Stimulated activated CD4-positive, alpha-beta T cell treated with anti-CD3 and anti-CD28 coated beads, Interleukin-1b, Interleukin-23, amount 100 ng/mL, for 1 hour (primary cell): ENCODE measurements at places on chromosomes 2 and 18.

GRCh38 chr18:13543144-13543543, 183.2 kb downstream of the FAM210A start:
- DNase-seq: no peak

DNA sequence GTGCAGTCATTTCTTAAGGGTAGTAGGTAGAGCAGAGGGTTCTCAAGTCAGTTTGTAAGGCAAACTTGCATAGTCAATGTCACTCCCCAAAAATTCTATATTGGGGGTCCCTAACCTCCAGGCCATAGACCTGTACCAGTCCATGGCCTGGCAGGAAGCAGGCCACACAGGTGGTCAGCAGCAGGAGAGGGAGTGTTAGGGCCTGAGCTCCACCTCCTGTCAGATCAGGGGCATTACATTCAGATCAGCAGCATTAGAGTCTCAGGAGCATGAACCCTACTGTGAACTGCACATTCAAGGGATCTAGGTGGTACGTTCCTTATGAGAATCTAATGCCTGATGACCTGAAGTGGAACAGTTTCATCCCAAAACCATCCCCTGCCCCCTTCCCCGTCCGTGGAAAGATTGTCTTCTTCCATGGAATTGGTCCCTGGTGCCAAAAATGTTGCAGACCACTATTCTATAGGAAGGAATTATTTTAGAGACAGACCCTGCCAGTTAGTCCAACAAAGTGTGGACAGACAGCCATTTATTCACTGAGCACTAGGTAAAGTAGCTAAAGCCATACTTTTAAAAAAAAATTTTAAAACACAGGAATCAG, 6.7 kb downstream of the COA5 start:
- no peak for DNase-seq

DNA sequence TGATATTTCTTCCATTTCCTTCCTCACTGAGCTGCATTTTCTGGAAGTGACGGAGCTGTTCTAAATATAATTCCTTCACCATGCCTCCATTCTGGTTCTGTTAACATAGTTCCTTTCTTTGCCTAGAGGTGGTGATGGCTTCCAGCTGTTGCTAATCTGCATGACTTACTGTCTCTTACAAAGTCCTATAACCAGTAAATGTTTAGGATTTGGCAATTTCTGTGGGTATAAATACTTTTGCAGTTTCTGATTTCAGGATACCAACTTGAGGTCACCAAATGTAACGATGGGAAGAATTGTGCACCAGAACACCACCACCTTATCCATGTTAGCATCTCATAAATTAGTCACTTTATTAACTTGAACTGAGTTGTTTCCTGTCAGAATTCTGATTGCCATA, 101.7 kb upstream of the FN1 start:
- no peak for DNase-seq

DNA sequence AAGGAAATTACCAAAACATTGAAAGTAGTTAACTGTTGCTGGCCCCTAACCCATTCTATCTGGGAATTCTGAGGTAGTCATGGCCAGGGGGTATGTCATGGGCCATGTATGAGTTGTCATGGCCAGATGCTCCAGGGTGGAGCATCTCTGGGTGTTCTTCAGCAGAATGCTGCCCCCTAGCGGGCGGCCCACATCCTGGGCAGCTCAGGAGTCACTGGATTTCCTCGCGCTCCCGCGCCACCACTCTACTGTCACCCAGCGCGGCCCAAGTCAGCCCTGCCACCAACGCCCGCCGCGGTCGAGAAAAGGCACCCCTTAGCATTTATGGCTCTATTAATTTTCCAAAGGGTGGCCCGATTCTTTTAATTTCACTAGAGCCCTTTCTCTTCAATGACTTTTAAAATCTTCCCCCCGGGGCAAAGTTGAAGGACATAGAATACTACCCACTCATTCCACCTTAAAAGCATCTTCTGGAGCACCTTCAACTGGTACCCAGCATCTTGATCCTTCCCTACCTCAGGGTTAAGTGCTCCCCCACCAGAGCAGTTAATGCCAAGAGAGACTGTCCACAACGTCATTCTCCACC, 41.6 kb downstream of the PKDCC start:
- no peak for DNase-seq

DNA sequence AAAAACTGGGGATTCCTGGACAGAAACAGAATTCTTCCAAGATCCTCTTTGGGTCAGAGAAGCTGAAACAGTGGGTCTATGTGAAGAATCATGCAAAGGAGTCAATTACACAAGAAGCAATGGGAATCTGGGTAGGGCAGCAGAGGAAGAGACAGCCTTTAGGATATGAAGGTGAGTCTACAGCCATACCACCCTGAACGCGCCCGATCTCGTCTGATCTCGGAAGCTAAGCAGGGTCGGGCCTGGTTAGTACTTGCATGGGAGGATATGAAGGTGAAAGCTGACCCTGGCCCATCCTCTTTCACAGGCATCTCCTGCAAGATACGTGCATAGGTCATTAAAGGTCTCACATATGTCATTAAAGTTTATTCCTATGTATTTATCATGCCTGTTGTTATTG, 1080.9 kb upstream of the FANCL start:
- DNase-seq: no peak

- DNase-seq: no peak
Measured at GRCh38 chr2:6314218-6314960, 551.3 kb downstream of the CMPK2 start.

DNA sequence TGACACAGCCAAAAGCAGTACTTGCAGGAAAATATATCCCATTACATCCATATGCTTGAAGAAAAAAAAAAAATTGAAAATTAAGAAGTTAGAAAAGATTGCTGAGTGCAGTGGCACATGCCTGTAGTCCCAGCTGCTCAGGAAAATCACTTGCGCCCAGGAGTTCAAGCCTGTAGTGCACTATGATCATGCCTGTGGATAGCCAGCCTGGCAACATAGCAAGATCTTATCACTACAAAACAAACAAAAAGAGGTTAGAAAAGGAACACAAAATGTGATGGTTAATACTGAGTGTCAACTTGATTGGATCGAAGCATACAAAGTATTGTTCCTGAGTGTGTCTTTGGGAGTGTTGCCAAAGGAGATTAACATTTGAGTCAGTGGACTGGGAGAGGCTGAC, 361.9 kb downstream of the NYAP2 start:
- no peak for DNase-seq

DNA sequence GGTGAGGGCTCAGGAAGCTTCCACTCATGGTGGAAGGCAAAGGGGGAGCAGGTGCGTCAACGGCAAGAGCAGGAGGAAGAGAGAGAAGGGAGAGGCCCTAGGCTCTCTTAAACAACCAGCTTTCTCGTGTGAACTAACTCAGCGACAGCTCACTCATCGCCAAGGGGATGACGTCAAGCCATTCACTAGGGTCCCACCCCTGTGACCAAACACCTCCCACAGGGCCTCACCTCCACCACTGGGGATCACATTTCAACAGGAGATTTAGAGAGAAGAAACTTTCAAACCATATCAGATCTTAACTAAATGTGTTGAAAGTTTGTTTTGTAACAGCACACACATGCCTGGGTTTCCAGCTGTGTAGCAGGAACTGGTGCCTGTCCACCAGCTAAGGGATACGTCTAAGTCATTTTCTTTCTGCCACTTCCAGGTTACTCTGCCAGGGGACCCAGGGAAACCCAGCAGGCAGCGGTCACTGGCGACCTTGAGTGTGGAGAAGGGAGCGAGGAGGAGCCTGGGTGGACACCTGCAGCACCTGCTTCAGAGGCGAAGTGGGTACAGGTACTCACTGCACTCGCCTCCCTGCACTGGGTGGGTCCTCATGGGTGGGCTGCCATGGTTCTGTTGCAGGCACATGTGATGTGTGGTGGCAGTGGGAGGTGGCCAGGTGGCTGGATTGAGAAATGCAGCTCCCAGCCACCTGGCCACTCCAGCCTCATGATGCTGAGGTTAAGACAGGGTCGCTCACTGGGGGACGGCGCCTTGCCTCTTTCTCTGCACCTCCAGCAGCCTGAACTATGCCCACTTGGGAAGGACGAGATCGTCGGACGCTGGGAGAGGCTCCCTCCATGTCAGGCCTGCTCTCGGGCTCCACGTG, 8.4 kb upstream of the GPC1 start:
- no peak for DNase-seq

DNA sequence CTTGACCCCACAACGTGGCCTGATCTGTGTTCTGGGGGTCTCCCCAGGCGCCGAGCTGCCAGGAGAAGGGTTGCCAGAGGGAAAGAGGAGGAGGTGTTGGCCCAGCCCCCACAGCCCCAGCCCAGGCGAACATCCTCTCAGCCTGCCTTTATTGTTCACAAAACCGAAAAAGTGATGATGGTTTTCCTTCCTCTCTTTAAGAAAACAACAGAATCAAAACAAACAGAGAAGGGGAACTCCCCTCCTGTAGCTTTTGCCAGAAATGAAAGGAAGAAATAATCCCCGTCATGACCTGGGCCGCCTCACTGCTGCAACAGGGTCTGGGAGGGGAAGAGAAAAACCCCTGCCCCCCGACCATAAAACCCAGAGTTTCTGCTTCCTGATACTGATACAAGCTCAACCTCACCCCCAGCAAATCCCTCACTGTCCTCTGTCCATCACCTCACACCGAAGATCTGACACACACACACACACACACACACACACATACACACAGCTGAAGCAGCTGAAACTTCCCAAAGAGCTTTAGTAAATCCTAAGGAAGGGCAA, 52.0 kb downstream of the ZFP36L2 start:
- peak; percentile 37 for DNase-seq

- no peak for DNase-seq
Measured at GRCh38 chr2:71667256-71668182, 214.2 kb downstream of the DYSF start.
